Adipocyte (in vitro differentiated cells): ENCODE measurements at places on chromosomes 2 and 18.

GRCh38 chr2:238515377-238515776, 88.7 kb downstream of the ASB1 start:
- no peak for DNase-seq

- no peak for DNase-seq
Measured at GRCh38 chr2:231673348-231673770, 35.0 kb upstream of the PTMA start.

- no peak for DNase-seq
Measured at GRCh38 chr2:105769504-105769903, 24.8 kb downstream of the NCK2 start.

GRCh38 chr2:218265626-218266025, 4.3 kb downstream of the AAMP start:
- DNase-seq: no peak

DNA sequence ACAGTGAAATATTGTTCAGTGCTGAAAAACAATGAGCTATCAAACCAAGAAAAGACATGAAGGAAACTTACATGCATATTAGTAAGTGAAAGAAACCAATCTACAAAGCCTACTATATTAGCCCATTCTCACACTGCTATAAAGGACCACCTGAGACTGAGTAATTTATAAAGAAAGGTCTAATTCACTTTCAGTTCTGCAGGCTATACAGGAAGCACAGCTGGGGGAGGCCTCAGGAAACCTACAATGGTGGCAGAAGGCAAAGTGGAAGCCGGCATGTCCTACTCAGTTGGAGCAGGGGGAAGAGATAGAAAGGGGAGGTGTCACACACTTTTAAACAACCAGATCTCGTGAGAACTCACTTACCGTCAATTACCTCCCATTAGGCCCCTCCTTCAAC, 232.1 kb downstream of the TMX3 start:
- DNase-seq: no peak

- DNase-seq: no peak
Measured at GRCh38 chr18:31683106-31683505, 1.3 kb downstream of the B4GALT6 start.

DNA sequence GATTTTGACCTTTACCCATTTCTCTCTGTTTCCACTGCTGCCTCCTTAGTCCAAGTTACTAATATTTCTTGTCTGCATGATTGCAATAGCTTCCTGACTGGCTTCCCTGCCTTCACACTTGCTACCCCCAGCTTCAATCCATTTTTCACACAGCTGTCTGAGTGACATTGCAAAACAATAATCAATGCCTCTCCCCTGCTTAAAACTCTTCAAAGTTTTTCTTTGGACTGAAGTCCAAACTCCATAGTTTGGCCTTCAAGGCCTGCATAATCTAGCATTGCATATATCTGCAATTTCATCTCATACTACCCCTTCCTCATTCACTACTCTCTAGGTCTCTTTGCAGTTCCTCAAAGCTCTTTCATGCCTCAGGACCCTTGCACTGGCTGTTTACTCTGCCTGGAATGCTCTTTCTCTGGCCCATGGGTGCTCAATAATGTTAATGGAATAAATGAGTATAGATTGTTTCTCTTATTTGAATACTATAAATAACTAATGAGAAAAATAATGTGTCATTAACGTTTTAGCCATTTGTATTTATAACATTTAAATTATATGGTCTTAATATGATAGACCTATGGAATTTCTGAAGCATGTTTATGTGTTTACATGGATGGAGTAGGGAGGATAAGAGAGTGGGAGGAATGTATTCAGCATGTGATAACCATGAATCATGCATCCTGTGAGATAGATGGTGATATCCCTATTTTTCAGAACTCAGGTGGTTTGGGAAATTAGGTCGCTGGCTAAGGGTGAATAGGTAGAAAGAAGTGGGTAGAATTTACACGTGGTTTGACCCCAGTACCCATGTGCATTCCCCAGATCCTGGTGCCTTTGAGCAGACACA, 5.7 kb upstream of the TMEM178A start:
- no peak for DNase-seq

DNA sequence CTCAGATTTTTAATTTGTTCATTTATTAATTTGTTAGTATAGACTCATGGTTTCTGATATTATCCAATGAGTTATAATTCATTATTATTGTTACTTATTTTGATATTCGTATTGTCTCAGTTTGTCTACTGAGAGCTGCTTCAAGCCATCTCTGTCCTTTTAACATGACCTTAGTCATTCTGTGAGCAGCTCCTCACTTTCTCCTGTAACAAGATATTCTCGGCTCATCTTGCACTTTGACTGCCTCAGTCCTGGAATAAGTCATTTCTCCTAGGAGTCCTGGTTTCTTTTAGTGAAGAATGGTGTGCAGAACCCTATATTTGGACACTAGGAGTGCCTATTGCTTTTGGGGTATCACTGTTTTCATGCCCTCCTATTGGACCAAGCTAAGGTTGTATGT, 13.2 kb downstream of the ASB1 start:
- DNase-seq: peak; percentile 28

- DNase-seq: peak; percentile 81
Measured at GRCh38 chr2:137947728-137948336, 16.4 kb upstream of the HNMT start.

DNA sequence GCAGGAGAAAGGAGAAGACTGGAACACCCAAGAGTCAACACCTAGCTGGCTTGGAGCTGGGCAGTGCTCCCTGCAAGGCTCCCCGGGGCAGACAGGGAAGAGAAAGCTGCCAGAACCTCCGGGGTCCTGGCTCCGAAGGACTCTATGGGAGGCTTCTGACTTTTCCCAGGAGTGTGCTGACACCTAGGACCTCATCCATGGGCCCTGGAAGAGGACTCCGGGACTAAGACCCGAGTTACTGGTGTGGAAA, 37.8 kb upstream of the ATP6V1B1 start:
- no peak for DNase-seq

- DNase-seq: no peak
Measured at GRCh38 chr2:10862330-10862729, 49.4 kb upstream of the KCNF1 start.

DNA sequence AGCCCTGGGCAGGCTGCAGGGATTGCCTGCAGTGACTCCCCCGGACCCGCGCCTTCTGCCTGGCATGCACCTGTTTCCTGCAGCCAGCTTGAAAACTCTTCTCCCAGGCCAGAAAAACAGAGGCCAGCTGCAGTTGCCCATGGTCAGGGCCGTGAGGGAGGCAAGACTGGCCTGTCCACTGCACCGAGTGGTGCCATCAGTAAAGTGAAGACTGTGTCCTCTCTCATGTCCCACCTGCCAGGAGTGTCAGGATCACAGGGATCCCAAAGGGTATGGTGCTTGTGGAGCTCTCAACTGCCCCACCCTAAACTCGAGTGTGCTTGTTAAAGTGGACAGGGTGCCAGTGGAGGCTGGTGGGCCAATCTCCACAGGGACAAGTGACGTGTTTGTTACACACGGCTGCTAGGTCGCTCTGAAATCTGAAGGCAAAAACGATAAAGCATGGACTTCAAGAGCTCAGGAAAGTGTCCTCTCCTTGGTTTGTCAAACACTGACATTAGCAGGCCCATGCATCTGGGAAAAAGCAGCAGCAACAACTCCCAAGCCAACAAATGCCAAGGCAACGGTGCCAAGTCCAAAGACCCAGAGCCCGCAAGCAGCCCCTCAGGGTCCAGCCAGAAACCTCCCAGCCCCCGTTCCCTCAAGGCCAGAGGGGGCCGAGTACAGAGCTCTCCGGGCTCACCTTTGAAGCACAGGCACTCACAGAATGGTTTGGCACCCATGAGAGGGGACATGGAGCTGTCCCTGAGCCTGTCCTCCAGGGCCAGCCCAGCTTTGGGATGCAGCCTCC, 213.2 kb downstream of the HDAC4 start:
- no peak for DNase-seq

DNA sequence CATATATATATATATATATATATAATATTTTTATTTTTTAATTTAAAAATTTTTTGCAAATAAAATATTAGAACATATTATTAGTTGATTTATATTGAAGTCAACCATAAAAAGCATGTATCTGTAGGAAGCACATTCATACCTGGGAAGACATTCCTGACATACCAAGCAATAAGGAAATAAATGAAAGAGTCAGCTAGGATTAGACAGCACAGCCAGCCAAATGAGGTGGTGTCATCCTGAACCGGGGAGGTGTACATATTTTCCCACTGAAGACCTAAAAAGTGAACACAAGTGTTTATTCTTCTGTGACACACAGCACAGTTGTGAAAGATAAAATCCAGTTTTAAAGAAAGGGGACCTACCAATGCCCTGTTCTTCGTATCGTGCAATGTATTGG, 149.2 kb downstream of the ABCA12 start:
- DNase-seq: no peak

GRCh38 chr2:39696101-39696553, 30.4 kb downstream of the TMEM178A start:
- peak; percentile 74 for DNase-seq

GRCh38 chr18:68484241-68484640, 230.7 kb downstream of the TMX3 start:
- no peak for DNase-seq

GRCh38 chr2:134500211-134500935, 218.4 kb downstream of the TMEM163 start:
- no peak for DNase-seq

GRCh38 chr18:26710470-26711096, 154.9 kb downstream of the AQP4 start:
- DNase-seq: no peak

DNA sequence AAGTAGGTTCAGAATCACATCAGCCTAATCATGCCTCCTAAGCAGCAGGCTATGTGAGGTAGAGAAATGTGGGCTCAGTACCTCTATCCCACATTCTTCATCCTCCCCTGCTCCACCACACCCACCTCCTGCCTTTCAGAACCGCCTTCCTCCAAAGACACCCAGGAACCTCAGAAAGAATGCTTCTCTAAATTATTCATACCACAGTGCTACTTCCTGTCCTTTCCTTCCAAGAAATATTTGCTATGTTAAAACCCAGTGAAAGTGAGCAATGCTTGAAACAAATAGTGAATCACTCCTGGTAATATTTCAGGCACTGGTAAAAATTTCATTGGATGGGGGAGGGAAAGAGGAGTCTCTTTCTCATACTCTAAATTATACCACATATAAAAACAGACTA, 24.0 kb upstream of the CREB1 start:
- DNase-seq: peak; percentile 71

DNA sequence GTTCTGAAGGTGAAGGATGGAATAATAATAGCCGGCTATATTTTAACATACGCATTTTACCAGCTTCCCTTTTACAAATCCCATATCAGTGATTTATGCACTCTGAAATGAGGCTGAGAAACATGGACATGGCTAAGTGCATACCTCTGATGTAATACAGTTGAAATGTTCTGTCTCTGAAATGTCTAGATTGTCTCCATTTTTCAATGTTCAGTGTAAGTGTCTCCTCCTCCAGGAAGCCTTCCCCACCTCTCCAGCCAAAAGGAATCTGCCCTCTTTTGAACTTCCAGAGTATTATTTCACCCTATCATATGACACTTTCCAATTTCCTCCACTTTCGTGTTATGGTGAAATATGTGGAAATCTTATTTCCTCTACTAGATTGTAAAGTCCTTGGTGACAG, 29.5 kb upstream of the ME2 start:
- DNase-seq: peak; percentile 33

DNA sequence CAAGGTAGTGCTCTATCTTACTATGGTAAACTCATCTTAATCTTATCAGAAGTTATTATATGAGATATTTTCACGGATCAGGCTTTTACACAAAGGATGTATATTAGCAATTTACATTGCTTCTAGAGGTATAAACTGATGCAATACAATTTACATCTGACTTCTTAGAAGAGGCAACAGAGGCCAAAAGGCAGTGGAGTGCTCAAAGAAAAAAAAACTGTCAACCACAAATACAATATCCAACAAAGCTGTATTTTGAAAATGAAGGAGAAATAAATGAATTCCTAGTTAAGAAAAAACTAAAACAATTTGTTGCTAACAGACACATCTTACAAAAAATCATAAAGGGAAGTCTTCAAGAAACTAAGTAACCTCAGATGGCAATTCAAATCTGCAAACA, 1031.5 kb upstream of the CNTNAP5 start:
- DNase-seq: no peak

GRCh38 chr18:56185126-56185525, 453.3 kb downstream of the TXNL1 start:
- DNase-seq: no peak

DNA sequence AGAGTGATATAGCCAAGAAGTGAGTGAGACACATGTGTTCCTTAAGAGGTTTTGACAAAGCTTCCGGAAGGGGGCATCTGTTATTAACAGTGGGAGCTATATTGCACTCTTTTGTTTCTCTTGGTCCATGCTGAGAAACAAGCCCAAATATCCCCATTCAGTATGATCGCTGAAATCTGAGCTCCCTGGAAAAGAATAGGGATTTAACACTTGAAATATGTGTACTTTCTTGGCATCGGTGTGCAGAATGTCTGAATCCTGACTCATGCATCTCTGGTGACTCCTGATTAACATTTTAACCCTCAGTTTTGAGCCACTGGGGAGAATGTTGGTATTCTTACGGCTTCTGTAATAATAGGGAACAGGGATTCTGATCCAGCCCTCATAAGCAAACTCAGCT, 448.1 kb downstream of the TSN start:
- DNase-seq: peak; percentile 44

GRCh38 chr2:133986081-133986837, 267.6 kb upstream of the MGAT5 start:
- DNase-seq: peak; percentile 77

DNA sequence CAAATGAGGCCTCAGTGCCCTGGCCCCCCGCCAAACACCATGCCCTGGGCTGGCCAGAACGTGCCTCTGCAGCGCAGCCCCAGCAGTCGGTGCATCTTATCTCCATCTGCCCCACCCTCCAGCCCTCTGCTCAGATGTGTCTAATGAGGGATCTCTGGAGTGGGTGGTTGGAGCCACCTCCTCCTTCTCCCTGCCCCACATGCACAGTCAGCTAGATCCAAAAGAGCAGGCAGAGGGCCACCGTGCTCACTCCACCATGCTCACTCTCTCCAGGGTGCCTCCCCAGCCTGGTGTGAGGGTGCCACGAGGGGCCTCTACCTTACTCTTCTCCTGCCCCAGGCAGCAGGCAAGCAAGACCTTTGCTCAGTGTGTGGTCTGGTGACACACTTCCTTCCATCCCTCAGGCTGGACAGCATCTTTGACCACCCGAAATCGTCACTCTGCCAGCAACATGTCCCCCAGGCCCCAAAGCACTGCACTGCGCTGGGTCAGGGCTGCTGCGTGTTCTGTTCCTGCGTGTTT, 266.1 kb upstream of the HDAC4 start:
- DNase-seq: no peak

DNA sequence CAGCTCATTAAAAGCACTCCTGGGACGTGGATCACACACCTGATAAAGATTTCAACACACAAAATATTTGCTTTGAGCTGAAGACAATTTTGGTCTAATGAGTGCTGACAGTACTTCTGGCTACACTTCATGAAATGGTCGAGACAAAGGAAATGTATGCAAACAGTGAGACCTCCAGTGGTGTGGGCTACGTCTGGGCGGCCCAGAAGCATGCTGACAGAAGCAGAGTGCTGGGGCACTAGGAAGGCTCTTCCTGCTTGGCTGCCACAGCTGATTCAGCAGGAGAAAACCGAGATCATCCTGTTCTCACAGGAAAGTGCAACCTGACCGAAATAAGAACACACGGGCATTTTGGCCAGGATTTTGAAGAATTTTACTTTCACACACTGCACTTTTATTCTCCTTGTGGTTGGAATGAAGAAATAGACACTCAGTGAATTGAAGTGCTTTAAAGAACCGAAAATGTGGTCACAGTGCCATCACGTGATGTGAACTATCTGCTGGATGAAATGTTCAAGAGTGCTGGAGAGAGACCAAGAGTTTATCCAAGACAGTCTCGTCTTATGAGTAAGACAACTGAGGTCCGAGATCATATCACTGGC, 149.5 kb downstream of the CCBE1 start:
- DNase-seq: no peak
